ENCODE measurements at places on chromosomes 3 and 15.

GRCh38 chr3:184558726-184559125 is 2.9 kb upstream of the EPHB3 start:
- DNase-seq: no peak

DNA sequence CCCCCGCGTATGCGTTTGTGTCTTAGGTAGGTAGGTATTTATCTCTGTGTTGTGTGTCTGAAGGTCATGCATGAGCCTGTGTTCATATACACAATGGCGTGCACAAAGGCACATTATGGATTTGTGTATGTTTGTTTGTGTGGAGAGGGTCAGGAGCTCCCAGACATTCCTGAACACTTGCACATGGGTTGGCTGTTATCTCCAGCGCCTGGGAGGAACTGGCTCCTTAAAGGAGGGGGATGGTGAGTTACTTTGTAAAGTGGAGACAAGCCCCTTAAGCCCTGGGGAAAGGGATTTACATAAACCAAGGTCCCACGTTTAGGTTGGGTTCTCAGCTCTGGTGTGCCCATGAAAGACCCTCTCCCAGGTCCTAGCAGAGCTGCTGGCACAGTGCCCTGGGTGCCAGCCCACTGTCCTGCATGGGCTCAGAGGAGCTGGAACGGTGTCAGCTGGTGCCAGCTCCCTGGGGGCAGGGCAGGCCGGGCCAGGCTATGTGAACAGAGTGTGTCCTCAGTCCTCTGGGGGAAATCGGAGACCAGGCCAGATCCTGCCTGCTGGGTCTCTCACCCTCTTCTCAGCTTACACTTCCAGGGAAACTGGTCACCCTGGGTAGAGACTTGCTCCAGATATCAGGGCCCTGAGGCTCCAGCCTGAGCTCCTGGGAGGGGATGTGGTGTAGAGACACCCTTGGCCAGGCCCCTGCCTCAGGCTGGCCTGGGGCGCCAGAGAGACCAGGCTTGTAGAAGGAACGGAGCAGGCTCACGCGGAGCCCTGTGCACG is 25.1 kb downstream of the SNX33 start:
- no peak for DNase-seq

- DNase-seq: no peak
Measured at GRCh38 chr3:119536757-119537156, 22.7 kb downstream of the CD80 start.

DNA sequence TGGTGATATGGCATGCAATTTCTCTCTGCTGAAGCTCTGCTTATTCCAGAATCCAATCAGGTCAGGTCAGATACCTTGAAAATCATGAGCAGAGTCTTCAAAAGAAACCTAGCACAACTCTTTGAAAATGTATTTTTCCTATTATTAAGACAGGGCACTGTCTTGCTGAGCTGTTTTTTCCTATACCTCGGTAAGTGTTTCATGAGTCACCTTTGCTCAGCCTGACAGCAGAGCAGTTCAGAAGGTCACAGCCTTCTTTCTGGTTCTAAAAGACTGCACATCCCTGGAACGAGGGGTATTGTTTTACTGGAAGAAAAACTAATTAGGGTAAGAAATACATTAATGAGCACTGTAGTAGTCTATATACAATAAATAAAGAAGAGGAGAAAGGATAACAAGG is 422.0 kb downstream of the SOX2 start:
- no peak for DNase-seq

DNA sequence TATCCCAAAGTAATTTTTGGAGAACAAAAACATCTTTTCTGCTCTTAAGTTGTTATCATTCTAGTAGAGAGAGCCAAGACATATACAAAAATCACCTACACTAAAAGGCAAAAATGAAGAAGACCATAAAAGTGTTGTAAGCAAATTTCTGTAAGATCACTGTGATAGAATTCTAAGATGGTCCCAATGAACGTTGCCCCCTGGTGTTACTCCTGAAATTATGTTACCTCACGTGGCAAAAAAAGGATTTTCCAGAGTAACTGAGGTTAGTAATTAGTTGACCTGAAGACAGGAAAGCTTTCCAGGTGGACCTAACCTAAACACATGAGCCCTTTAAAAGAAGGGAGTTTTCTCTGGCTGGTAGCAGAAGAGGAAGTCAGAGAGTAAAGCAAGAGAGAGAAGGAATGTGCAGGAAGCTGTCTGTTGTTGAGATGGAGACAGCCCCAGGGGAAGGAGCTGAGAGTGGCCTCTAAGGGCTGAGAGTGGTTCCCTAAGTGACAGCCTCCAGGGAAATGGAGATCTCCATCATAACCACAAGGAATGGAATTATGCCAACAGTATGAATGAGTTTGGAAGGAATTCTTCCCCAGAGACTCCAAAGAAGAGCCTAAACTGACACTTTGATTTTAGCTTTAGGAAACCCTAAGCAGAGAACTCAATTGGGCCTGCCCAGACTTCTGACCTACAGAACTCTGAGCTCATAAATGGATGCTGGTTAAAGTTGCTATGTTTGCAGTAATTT is 205.9 kb downstream of the CD47 start:
- no peak for DNase-seq

- DNase-seq: no peak
Measured at GRCh38 chr3:183779896-183780465, 45.4 kb downstream of the MAP6D1 start.

GRCh38 chr3:189698811-189699210 is 67.6 kb downstream of the TP63 start:
- no peak for DNase-seq

DNA sequence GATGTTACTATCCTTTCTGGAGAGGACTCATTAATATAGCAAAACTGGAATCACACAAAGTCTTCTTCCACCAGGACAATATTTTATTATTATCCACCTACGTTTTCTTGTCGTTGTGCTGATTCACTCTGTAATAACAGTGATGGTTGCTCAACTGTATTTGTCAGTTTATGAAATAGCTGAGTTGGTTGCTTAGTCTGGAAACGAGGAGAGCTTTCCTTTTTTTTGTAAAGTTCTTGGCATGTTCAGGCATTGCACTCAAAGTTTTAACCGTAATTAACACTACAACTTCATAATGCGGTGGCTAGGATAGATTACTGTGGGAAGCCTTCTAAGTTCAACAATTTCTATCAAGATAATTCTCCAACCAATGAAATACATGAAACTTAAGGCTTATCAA is 131.2 kb downstream of the RAP2B start:
- DNase-seq: no peak

DNA sequence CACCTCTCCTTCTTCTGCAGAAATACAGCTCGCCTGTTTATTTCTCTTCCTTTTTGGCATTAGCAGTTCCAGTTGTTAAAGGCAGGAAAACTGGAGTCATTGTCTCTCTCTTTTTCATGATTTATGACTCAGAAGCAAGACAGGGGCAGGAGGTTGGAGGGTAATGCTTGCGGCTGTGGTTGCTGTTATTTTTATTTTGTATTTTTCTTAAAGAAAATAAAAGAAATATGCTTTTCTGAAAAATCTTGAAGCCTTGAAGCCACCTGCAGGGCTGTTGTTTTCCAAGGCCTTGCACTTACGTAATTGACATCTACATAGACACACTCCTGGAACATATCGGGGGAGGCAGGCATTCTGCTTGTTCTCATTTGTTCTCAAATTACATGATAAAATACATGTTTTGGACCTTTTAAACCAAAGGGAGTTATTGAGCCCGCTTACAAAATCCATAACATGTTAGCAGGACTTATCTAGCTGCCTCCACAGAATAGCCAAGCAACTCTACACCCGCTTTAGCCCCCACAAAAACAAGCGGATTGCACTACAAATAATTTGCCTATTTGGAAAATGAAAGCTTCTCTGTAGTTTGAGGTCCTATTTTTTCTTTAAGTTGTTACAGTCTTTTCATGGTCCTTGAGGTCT is 1004.6 kb upstream of the NR2F2 start:
- DNase-seq: no peak

GRCh38 chr3:5012367-5012766 is 33.1 kb downstream of the BHLHE40 start:
- DNase-seq: no peak

GRCh38 chr3:171240504-171240835 is 213.9 kb upstream of the SLC2A2 start:
- DNase-seq: no peak

GRCh38 chr15:53573091-53573490 is 186.4 kb downstream of the WDR72 start:
- DNase-seq: no peak

- no peak for DNase-seq
Measured at GRCh38 chr3:15557511-15557946, 36.0 kb upstream of the COLQ start.

- no peak for DNase-seq
Measured at GRCh38 chr15:87498560-87498959, 758.0 kb downstream of the NTRK3 start.

GRCh38 chr3:57100046-57100695 is 39.7 kb downstream of the SPATA12 start:
- peak; percentile 78 for DNase-seq

GRCh38 chr15:65189102-65189740 is 4.1 kb upstream of the CLPX start:
- DNase-seq: no peak

- DNase-seq: no peak
Measured at GRCh38 chr3:188788621-188789081, 383.1 kb upstream of the TPRG1 start.

DNA sequence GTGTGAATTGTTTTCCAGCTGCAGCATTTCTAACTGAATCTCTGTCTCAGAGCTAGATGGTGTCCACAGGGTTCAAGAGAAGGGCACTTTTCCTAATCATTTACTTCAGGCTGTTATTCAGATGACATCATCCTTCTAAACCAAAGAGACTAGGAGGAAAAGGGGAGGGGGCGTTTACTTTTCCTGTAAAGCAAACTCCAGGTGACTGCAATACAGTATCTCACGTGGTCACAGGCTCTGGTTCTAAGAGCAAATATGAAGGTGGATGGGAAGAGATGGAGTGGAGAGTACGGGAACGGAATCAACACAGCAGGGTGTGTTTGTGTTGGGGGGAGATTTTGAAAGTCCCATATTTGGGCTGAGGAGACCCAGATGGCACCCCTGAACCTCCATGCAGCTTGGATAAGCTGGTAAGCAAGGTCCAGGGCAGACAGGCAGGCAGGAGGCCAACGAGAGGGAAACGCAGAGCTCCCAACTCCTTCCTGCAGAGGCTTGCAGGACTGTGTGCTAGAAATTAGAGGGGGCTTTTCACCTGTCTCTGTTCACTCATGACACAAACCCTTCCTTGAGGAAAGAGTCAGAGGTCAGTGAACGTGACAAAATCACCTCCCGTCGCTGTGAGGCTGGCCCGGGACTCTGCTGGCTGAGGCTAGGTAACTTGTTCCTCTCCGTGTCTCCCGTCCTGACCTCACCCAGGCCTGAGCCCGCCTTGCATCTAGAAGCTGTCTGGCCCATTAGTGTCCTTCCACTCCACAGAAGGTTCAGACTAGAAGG is 151.2 kb downstream of the OPA1 start:
- DNase-seq: peak; percentile 68
